DMS79 treated with DMSO at 0.1 percent for 48 hours (cell line): ENCODE measurements at places on chromosomes 7 and 10.

- no peak for DNase-seq
These were observed 253.8 kb upstream of the YAE1 start for GRCh38 chr7:39312254-39312989.

GRCh38 chr10:77592946-77593636 lies 44.5 kb downstream of the KCNMA1 start:
- DNase-seq = no peak

GRCh38 chr10:16950656-16951601 lies 133.7 kb upstream of the RSU1 start:
- DNase-seq = no peak

DNA sequence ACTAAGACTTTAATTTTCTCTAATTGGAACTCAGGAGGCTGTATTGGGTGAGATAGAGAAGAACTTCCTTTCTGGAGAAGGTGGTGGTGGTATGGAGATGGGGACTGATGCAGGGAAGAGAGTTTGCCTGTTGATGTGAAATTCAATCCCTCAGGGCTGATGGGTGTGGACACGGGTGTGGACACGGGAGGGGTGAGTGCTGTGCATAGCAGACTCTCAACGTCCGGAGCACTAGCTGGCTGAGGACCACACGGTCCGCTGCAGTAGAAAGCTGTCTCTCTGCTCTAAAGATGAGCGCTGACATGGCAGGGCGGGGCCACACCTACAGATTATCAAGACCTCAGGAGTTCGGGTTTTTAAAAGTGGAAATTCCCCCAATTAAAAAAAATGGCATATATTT lies 148.5 kb upstream of the PITRM1 start:
- DNase-seq = no peak

- no peak for DNase-seq
These were observed 39.8 kb upstream of the ELN start for GRCh38 chr7:73988197-73988596.

GRCh38 chr7:36098096-36098495 lies 55.0 kb upstream of the EEPD1 start:
- DNase-seq = no peak

- no peak for DNase-seq
These were observed 197.3 kb upstream of the PLXNA4 start for GRCh38 chr7:132773527-132773956.

DNA sequence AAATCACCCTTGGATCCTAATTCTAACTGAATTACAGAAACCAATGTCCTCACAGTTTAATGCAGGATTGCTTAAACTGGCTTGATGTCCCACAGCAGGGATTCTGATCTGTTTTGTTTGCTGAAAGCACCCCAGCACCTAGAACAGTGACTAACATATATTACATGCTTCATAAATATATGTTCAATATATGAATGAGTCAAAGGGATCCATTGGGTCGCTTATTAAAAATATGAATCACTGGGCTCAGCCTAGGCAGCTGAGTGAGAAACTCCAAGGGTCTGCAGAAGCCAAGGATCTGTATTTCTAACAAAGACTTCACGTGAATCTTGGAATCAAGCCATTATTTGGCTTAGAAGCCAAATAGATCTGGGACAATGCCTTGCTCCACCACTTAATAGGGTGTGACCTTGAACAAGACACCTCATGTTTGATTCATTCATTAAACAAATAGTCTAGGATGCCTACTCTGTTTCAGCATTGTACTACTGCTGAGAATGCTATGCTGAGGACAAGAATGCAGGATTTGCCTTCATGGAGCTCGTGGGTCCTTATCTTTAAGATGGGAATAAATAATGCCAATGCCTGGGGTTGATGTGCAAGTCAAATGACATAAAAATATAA lies 103.4 kb upstream of the DLX6 start:
- DNase-seq = peak; percentile 67

GRCh38 chr10:72134785-72135767 lies 46.7 kb upstream of the SPOCK2 start:
- no peak for DNase-seq

- no peak for DNase-seq
These were observed 1.0 kb downstream of the ACSL5 start for GRCh38 chr10:112374724-112375541.

DNA sequence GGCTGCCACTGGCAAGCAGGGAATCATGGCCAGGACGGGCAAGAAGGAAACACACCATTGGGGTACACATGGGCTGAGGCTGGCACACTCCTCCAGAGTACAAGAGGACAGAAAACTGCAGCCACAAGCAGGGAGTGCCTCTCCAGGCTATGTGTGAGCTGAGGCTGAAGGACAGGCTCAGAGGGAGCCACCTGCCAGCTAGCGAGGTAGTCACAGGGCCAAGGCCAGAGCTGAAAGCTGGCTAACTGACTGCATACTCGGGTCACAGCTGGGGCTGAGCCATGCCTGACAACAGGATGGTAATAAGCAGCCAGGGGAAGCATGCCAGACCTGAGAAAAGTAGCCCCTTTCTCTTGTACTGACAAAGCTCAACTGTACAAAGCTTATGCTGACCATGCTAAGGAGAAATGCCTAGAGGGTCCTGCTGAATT lies 52.0 kb downstream of the KIF5B start:
- DNase-seq = no peak

DNA sequence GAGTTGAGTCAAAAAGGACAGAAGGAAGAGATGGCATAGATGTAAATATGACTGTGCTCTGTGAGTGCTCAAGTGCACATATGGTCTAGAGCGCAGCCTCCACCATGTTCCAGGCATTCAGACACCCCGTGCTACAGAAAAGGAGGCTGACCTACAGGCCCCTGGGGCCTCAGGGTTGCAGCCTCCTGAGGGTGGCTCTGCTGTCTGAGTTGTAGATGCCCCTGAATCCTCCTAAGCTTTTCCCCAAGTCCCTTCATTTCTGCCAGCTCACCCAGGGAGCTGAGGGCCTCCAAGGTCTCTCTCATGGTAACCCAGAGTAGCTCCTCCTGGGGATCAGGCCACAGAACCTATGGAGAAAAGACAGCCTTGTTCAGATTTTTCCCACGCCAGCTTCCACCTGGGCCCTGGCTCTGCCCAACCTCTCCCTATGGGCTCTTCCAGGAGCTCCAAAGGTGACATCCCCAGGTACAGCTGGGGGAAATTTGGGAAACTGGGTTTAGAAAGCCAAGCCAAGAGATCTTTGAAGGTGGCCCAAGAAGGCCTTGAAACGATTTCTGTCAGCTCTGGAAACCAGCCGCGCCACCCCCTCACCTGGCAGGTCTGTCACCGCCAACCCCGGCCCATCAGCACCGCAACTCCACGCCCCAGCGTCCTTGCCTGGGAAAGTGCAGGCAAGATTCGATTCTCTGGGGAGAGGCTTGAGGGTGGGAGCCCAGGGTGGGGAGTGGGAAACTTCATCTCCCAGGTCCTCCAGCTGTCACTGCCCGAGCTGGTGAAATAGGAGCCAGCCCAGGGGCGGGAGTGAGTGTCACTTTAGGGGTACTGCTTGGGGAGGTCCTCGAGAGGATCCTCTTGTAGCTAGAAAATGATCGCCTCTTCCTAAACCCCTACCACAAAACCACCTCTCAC lies 2.4 kb downstream of the ZNF467 start:
- DNase-seq = no peak

- no peak for DNase-seq
These were observed 399.4 kb downstream of the PLXDC2 start for GRCh38 chr10:20215547-20216152.

DNA sequence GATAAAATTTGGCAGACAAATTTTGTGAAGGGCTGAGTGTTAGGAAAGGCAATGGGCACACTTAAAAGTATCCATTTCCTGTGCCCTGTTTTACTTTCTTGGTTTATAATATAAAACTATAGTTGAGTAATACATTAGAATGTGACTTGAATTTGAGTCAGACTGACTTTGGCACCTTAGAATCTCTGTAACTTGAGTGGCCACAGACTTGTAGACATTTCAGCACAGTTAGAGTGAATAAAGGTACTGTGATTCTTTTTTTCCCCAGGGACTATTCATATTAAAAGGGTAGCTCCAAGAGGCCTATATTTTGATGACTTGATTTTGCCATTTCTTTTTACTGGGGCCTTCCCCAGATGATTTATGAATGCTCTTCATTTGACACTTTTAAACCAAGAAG lies 22.4 kb downstream of the GBF1 start:
- no peak for DNase-seq

DNA sequence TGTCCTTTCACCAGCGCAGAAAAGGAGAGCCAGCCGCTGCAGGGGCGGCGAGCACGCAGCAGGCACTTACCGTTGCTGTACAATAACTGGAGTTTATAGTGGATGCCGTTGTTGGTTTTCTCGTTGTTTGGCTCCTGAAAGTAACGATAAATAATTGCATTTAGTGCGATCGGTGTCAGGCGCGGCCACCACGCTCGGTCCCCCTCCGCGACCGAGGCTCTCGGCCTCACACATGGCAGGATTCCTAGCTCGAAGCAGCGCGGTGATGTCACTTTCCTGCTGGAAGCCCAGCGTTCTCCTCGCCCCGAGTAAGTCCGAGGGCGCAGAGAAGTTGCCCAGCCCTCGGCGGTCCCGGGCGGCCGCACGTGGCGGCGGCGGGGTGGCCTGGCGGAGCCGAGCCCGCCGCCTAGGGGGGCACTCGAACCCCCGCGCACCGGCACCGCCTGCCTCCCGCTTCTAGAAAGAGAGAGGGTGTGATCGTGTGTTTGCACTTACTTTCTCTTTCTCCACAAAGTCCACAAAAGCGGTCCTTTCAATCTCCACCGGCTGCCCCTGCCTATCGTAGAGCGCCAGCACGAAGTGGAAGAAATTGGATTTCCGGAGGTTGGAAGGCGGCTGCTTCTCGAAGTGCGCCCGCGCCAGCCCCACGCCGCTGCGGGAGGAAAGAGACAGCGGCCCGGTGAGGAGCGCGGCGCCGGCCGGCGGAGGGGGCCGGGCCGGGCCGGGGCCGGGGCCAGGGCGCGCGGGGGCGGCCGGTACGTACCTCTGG lies 1.0 kb downstream of the EBF3 start:
- DNase-seq = peak; percentile 15

GRCh38 chr7:22709857-22710256 lies 17.1 kb upstream of the IL6 start:
- no peak for DNase-seq

DNA sequence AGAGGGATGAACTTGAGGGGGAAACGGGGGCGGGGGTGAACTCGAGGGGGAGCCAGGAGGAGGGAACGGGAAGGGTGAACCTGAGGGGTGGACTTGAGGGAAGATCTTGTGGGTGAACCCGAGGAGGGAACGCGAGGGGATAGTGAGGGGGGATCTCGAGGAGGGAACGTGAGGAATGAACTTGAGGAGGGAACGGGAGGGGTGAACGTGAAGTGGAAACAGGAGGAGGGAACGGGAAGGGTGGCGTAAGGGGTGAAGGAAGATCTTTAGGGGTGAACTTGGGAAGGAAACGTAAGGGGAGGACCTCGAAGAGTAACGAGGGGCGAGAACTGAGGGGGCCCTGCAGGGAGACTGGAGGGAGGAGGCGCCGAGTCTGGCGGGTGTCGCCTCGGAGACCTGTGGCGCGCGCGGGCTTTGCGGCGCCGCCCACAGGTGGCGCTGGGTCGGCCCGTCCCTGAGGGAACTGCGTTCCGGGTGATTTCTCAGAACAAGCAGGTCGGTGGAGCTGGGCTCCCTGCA lies 651 bp downstream of the MYO3A start:
- DNase-seq = peak; percentile 60

- DNase-seq = no peak
These were observed 32.5 kb upstream of the EIF4H start for GRCh38 chr7:74141705-74142104.

GRCh38 chr7:93836116-93836515 lies 54.4 kb downstream of the TFPI2 start:
- no peak for DNase-seq

- DNase-seq = no peak
These were observed 606 bp upstream of the LAMB1 start for GRCh38 chr7:108003599-108003935.

GRCh38 chr7:1925973-1926907 lies 256.2 kb downstream of the ELFN1 start:
- no peak for DNase-seq

GRCh38 chr7:151346-152050 lies 40.9 kb upstream of the FAM20C start:
- no peak for DNase-seq

DNA sequence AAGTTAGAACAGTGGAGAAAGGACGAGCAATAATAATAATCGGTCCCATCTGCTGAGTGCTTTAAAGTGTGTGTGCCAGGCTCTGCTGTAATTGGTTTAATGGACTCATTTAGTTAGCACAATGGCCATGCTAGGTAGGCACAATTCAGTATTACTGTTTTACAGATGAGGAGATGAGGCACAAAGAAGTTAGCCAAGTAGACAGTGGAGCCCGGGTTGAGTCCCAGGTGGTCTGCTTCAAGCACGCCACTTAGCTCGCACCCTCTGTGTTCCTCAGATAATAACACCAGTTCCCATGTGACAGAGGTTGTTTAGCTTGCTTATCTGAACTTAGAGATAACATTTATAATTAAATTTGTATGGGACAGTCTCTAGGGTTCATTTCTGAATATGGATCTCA lies 101.6 kb upstream of the GJD4 start:
- DNase-seq = no peak

DNA sequence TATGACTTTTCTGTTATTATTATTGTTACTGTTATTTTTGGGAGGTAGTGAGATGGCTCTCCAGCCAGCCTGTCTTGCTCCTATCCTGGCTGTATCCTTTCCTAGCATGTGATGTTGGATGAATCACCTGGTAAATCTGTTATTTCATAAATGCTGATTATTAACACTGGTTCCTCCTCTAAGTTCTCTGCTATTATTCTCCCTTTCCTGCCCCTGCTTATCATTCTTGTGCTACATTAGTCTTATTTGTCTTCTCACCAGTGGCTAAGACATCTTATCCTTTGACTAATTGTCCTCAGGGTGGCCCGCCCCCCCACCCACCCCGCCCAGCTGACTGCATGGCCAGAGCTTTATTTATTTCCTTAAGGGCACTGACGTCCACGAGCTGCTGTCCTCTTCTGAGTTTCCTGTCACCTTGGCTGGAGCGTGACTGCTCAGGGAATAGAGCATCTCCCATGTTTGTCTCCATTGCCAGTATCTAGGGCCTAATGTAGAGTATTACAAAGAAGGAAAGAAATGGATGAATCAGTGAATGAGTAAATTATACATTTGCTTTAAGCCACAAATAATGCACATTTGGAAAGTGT lies 110.1 kb upstream of the KLF6 start:
- no peak for DNase-seq

- DNase-seq = no peak
These were observed 24.3 kb upstream of the PDZD8 start for GRCh38 chr10:117399341-117400196.

DNA sequence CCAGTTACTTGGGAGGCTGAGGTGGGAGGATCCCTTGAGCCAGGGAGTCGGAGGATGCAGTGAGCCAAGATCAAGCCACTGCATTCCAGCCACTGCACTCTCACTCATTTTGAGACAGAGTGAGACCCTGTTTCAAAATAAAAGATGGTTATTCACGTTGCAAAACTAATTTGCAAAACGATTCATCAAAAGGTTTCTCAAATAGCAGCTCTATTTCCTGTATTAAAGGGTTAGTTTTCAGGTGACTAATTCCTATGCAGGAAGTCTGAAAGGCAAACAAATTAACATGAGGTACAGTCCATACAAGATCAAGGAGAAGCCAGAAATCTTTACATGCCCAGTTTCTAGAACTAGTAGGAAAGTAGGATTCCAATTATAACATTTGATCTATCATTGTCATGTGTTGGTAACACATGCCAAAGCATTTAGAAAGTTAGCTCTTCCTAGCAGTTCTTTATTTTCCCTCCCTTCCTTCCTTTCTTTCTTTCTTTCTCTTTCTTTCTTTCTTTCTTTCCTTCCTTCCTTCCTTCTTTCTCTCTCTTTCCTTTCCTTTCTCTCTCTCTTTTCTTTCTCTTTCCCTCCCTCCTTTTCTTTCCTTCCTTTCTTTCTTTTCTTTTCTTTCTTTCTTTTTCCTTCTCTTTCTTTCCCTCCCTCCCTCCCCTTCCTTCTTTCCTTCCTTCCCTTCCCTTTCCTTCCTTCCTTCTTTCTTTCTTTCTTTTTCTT lies 49.3 kb downstream of the DENND2A start:
- DNase-seq = no peak
